Lower leg skin (tissue), 4 donors: ENCODE measurements at places on chromosomes 2 and 18. TPM values are rescaled to one million over a fixed set of nuclear protein-coding genes. Genes with fewer than 3 reads are reported as not detected.
A peak's percentile ranks its signal among the peaks of the same experiment; 100 is the strongest.

The PDE11A gene
- total RNA-seq: 1.2 TPM

The CABLES1 gene
- 52.5 TPM for total RNA-seq

The TNFAIP6 gene
- total RNA-seq: 0.58 TPM

The NEB gene
- total RNA-seq: 4.7 TPM

The CD8B gene
- total RNA-seq: not detected

The CXCR1 gene
- total RNA-seq: 0.15 TPM

The ATG9A gene
- 63.1 TPM for total RNA-seq

The NEU2 gene
- total RNA-seq: 3.8 TPM

The TMEM17 gene
- 1.3 TPM for total RNA-seq

The ANKRD30BL gene
- total RNA-seq: not detected

The SKOR2 gene
- not detected for total RNA-seq

The GNLY gene
- 1.3 TPM for total RNA-seq

The PLEK gene
- total RNA-seq: 2.9 TPM

DNA sequence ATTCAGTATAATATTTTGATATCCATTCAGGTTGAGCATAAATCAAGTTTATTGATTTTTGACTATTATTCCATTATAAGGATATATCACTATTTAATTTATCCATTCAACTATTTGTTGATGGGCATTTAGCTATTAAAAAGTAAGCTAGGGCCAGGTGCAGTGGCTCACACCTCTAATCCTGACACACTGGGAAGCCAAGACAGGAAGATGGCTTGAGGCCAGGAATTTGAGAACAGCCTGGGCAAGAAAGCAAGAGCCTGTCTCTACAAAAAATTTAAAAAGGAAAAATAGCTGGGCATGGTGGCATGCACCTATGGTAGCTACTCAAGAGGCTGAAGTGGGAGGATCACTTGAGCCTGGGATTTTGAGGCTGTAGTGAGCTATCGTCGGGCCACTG is 183.5 kb downstream of the HNMT start:
- no peak for DNase-seq

- no peak for DNase-seq
Measured at GRCh38 chr18:46740046-46740445, 16.8 kb downstream of the ST8SIA5 start.

DNA sequence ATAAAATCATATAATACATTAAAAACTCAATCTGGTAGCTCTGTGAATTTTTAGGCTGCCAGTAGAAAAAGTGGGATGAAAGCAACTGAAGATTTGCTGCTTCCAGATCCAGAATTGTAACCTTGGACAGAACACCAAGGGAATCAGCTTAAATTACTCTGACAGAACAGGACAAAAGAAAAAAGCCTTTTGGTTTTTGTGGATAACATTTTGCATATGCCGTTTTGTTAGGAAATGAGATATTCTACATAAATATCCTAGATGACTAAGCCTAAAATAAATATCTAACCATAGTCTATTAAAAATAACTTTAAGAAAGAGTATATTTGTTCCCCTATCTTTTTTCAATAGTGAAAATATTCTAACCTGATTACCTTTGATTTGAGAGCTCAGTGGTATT is 148.7 kb upstream of the DOCK10 start:
- DNase-seq: no peak

- no peak for DNase-seq
Measured at GRCh38 chr2:9644603-9645002, 13.8 kb upstream of the YWHAQ start.

DNA sequence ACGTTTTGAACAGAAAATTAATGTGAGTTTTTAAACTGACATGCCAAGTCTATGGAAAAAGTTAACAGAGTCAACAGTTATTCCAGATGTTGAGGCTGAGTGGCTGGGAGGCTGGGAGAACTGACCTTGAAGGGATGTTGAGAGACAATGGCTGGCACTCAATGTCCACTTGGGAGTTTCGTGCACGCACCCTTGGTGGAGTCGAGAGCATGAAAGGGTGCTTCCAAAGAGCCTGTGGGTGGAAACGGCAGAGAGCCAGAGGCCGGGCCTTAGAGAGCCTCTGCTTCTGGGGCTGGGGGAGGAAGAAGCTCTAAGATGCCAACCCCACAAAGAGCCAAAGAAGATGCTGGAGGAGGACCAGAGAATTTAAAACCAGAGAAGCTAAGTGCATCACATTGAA is 63.4 kb upstream of the L3MBTL4 start:
- no peak for DNase-seq

DNA sequence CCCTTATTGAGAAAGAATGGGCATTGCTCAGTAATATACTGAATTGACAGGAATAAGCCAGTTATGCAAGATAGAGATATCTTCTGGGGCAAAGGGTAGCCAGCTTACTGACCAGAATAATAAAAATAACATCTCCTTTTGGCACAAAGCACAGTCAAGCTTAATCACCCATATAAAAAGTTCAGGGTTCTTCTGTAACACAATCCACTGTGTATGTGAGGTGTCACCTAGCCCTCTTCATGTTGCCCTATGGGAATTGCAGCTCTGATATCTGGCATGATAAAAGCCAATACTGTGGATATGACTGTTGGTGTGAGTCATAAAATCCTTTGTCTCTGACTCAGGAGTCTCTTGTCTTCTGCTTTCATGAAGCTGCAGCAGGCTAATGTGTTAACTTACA is 90.8 kb downstream of the DSEL start:
- DNase-seq: no peak

DNA sequence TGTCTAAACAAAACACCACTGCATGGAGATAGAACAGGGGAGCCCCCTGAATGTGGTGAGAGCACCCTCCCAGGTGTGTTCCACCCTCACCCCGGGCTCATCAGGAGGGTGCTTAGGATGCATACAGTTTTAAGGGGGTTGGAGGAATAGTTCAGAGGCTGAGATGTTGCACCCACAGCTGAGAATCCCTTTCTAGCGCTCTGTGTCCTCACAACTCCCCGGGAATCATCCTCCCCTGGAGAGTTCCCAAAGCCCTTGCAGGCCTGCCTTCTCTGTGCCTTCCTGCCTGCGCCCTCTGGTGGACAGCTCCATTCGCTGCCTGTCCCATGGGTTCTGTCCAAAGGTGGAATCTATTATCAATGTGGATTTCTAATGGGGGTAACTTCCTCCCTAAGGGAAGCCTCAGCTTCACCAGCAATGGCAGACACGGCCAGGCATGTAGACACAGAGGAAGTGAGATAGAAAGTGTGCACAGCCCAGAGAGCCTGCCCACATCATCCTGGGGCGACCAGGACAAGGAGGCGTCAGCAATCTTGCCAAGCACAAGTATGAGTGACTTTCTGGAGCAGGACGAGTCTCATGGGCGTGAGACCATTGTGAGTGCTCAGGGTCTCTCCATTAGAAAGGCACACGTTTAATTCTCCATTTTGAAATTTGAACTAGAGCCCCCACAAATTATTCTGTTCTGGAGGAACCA is 1.2 kb upstream of the UGT1A5 start:
- DNase-seq: peak; percentile 73

DNA sequence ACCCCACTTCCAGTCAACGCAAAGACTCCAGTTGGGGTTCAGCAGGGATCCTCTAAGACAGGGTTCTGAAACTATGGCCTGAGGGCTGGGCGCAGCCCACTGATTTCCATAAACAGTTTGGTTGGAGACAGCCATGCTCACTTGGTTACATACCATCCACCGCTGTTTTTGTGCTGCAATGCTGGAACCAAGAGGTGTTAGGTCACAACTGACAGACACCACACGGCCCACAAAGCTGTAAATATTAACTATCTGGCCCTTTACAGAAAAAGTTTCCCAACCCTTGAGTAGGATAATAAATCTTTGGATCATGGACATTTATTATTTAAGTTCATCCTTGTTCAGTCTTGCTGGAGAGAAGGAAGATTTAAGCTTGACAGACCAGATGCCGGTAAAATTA is 8.4 kb upstream of the CD226 start:
- no peak for DNase-seq

DNA sequence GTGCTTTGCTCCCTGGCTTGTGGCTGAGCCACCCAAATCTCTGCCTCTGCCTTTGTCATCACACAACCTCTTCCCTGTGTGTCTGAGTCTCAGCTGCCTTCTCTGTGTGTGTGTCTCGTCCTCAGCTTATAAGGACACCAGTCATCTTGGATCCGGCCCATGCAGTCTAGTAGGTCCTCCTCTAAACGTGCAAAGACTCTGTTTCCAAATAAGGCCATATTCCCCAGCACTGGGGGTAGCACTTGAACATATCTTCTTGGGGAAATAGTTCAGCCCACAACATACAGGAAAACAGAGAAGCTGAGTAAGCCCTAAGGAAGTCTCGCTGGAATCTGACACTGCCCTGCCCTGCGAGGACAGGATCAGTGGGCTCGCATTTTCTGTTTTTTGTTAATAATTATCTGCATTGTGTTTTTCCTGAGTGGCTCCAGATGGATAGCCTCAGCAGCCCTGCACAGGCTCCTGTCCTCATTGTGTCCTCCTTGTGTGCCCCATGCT is 42.1 kb downstream of the MTCL1 start:
- no peak for DNase-seq

GRCh38 chr18:44680273-44681075 is at the start of gene SETBP1:
TSS of gene SETBP1 (plus strand) at chr18:44680888. CDS start at chr18:44701347, 20,459 bp downstream.
- DNase-seq: peak; percentile 94

GRCh38 chr2:221562226-221562625 is 9.9 kb downstream of the EPHA4 start:
- DNase-seq: no peak

GRCh38 chr2:137348301-137348700 is 583.0 kb downstream of the THSD7B start:
- DNase-seq: no peak

DNA sequence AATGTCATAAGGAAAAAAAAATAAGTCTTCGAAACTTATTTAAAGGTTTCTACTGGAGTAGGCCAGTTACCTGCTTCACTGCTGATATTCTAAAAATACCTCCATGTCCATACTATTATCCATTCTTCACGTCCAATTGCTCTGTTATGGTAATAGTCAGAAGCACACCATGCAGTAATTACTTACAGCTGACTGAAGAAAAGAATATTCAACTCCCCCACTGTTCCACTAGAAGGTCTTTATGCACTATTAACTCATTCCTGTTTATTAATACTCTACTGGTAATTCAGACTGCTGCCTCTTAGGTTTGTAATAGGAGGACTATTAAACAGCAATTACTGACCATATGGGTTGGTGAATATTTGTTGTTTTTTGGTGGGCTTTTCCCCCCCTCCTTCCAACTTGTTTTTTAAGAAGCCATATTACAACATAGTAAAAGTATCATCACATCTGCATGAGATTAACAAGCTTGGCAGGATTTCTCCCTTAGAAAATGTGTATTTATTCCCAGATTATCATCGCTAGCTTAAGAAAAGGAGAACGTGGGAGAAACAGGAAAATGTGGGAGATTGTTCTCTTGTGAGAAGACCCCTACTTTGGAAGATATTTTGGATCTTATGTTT is 806.4 kb upstream of the FANCL start:
- no peak for DNase-seq

GRCh38 chr2:138029276-138029675 is 65.0 kb downstream of the HNMT start:
- DNase-seq: no peak

- DNase-seq: no peak
Measured at GRCh38 chr2:241096979-241097378, 5.1 kb downstream of the MTERF4 start.

DNA sequence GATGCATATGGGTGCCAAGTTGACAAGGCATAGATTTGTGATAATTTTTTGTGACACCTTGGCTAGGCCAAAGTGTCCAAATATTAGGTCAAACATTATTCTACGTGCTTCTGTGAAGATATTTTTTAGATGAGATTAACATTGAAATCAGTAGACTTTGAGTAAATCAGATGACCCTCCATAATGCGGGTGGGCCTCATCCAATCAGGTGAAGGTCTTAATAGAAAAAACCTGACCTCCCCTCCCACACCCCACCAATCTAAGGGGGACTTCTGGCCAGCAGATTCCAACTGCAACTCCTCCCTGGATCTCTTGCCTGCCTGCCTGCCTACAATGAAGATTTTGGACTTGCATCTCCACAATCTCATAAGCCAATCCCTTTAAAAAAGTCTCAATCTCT is 118.8 kb upstream of the LMAN1 start:
- no peak for DNase-seq
